ENCODE measurements at places on chromosomes 12 and 14.
A peak's percentile ranks its signal among the peaks of the same experiment; 100 is the strongest.

- DNase-seq = no peak
Observed at GRCh38 chr14:53124786-53125185, 28.3 kb downstream of the DDHD1 start.

GRCh38 chr12:123094349-123095077, 56.4 kb downstream of the PITPNM2 start:
- peak; percentile 28 for DNase-seq

- no peak for DNase-seq
Observed at GRCh38 chr12:117832459-117833457, 136.0 kb downstream of the KSR2 start.

DNA sequence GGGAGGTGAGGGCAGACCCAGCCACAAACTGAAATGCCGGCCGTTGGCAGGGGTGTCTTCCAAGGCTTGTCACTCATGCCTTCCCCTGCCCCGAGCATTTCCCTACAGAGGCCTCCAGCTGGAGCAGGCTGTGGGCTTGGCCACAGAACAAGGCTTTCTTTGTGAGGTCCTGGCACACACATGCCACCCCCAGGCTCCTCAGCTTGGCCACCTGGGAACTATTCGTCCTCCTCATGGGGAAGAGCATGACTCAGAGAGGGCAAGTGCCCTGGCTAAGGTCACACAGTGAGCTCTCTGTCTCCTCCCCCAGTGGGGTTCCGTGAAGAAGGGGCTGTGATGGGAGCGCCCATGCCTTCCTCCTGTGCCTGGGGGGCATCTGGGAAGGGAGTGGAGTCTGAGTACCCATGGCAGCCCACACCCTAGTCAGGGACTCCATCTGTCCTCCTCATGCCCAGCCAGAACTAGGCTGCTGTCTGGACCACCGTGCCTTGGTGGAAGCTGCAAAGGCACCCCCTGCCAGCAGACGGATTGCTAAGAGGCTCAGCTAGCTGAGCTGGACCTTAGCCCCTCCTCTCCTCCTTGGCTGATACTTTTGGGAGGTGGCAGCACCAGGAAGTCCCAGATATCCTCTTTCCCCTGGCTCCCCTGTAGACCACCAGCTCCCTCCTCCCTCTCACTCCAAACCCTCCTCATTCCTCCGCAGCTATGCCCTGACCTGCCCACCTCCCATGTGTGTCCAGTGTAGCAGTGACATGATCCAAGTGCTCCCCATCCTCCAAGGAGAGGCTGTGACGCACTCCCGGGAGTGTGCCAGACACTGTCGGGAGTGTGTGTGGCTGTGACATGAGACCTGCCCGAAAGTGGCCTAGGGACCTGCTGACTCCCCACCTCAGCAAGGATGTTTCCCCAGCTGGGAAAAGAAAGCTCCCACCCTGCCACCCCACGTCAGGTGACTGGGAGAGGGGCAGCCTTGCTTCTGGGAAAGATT, 21.4 kb downstream of the ABCB9 start:
- peak; percentile 59 for DNase-seq

- DNase-seq = no peak
Observed at GRCh38 chr12:5273709-5274108, 158.2 kb upstream of the NTF3 start.

- DNase-seq = no peak
Observed at GRCh38 chr12:124718036-124718435, 145.6 kb downstream of the SCARB1 start.

DNA sequence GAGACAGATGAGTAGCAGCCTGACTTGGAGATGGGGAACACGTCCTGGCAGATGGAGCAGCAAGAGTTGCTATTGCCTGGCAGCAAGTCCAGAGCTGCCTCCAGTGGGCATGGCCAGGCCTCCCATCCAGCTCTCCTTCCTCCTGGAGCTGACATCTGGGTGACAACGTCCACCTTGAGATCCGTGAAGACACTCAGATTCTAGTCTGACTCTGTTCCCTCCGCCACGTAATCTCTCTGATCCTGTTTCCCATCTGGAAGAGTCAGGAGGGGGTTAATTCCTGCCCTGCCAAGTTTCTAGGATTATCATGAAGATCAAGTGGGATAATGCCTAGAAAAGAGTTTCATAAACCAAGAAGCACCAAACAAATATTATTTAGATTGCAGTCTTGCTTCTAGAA, 65.3 kb upstream of the FAM181A start:
- no peak for DNase-seq

Data from muscle of leg (tissue), 16 donors.